DMS153 (cell line): ENCODE measurements at places on chromosomes 1 and 21.

DNA sequence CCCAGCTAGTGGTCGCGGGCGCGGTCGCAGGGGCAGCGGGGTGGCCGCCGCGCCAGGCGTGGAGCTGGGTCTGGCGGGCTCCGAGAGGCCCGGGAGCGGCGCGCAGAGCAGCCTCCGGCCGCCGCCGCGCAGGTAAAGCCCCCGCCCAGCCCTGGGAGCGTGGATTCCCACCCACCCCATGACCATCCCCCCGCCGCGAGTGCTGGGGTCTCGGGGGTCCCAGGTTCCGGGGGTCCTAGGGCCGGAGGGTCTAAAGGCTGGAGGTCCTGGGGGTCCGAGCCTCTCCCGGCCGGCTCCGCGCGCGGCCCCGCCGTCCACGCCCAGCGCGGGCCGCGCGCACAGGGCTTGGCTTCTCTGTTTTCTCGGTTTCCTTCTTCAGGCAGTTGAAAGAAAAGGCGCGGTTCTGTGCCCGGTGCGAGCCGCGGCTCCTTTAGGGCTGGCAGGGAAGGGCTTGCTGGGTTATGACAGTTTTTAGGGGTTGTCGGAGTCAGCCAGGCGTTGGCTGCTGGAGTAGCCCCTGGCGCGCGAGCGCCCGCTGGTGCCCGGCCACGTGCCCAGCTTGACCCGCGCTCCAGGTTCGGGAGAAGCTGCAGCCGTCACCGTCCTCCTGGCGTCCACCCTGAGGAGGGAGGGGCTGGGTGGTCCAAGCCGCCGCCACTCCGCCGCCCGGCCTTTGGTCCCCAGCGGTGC is 359 bp downstream of the LRRC3 start:
- peak; percentile 8 for DNase-seq

GRCh38 chr1:113579256-113580018 is 179.8 kb downstream of the PHTF1 start:
- DNase-seq = no peak

GRCh38 chr1:234396092-234396491 is 22.8 kb downstream of the COA6 start:
- DNase-seq = no peak

DNA sequence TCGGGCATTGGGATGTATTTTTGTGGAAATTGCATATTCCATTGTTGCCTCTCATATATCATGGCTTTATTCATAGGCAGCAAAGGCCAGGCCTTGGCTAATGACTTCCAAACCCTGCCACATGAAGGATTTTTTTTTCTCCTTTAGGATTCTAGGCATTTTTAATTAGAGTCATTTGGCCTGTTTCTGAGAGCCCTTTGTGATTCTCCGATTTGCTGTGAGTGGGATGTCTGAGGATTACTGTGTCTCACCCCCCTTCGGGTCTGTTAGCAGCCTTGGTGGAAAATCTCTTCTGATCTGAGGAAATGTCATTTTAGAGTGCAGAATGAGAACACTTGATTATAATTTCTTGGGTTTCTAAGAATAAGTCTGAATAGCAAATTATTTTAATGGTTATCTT is 253.5 kb downstream of the NTNG1 start:
- no peak for DNase-seq

GRCh38 chr1:96508233-96508632 is 213.4 kb upstream of the PTBP2 start:
- no peak for DNase-seq

DNA sequence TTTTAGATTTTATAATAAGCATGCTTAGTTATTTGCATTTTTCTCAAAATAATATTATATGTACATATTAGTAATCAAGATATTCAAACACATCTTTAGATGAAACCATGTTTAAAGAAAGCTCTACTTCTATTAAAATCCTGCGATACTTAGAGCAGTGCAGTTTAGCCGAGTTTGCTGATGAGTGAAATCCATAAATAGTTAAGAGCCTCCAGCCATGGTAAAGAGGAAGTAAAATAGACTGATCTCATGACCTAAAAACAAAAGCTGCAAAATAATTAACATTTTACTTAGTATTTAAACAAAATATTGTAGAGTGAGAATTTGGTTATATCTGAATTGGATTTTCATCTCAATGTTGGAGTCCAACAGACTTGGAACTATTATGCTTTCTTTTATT is 147.4 kb upstream of the NRIP1 start:
- DNase-seq = no peak

- no peak for DNase-seq
Measured at GRCh38 chr1:64046891-64047290, 156.5 kb upstream of the UBE2U start.
